HEK293T (cell line): ENCODE measurements at places on chromosomes 7 and 10.

DNA sequence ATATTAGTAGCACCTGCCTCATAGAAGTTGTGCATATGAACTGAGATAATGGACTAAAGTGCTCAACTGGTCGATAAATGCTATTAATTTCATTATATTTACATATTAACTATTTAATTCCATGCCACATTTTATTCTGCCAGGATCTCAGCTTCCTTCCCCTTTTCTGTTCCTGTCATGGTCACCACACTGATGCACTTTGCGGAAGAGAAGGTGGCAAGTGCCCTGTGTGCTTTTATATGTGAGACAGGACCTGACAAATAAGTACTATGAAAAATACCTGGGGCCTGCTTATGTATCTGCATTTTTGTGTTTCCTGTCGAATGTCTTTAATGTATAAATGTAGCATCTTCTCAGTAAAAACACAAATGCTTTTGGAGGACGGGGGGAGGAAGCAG lies 12.2 kb downstream of the ATP6V0E2 start:
- no peak for DNase-seq

DNA sequence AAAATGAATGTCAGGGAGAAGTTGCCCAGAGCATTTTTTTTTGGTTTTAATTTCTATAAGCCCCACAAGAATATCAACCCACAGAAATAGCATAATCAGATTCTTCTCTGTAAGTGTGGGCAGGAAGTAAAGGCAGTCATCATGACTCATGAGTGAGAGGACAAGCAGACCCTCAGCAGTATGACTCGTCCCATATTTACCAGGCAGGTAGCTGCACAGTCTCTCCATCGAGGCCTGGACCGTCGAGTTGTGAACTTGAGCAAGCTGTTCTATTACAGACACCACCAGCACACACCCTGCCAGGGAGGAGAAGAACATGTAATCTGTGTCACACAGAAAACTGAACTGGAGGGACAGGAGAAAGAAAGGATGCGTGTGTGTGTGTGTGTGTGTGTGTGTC lies 37.8 kb downstream of the AOAH start:
- DNase-seq = no peak

GRCh38 chr7:105269397-105269796 lies 119.3 kb downstream of the SRPK2 start:
- DNase-seq = no peak

- DNase-seq = no peak
These were observed 119.0 kb downstream of the PTPN20 start for GRCh38 chr10:47030191-47030703.

- DNase-seq = no peak
These were observed 1.8 kb downstream of the ZMIZ2 start for GRCh38 chr7:44750424-44750823.

DNA sequence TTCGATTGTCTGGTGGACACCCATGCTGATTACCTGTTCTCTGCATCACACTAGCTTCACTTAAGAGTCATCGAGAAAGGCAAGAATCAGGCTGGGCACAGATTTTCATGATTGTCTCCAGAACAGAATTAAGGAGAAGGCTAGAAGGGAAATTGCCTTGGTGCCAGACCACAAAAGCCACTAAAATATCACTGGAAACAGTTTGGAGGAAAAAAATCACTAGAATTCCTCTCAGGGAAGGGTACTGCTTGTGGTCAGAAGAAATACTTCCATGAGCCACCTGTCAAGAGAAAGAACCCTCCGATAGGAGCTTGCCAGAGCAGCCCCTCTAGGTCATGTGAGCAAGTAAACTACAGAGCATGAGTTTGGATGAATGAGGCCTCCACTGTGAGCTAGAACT lies 269.3 kb upstream of the TEX47 start:
- DNase-seq = no peak
